ENCODE measurements at places on chromosomes 7 and 10.
A peak's percentile ranks its signal among the peaks of the same experiment; 100 is the strongest.

GRCh38 chr7:115831371-115831770, 199.2 kb downstream of the TFEC start:
- no peak overlapping the region for H3K4me3 ChIP-seq
- H3K36me3 ChIP-seq: no peaks in the 10 kb centered on the region
- H3K27ac ChIP-seq: no peak overlapping the region
- H3K4me1 ChIP-seq: no peaks in the 10 kb centered on the region

DNA sequence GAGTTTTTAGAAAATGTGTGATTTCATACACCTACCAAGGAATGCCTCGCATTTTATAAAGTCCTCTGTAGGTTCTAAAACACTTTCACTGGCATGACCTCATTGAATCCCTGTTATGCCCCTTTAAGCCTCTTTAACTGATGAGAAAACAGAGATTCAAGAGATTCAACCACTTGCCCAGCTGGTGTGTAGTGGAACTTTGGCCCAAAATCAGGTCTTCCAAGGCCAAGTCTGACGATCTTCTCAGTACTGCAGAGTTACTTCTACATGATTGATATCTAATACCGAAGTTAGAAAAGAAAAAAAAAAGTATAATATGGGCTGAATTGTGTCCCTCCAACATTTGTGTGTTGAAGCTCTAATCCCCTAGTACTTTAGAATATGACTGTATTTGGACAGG, 202.0 kb downstream of the WDR11 start:
- H3K4me1 ChIP-seq: no peaks in the 10 kb centered on the region
- H3K27ac ChIP-seq: no peak overlapping the region
- no peak overlapping the region for H3K4me3 ChIP-seq
- no peaks in the 10 kb centered on the region for H3K27me3 ChIP-seq
- H3K36me3 ChIP-seq: no peaks in the 10 kb centered on the region
- no peak for DNase-seq

GRCh38 chr7:151954866-151955820, 1.1 kb upstream of the GALNTL5 start:
- DNase-seq: no peak
- no peak overlapping the region for H3K27ac ChIP-seq
- peaks cover 7% of the 10 kb centered on the region for H3K27me3 ChIP-seq
- H3K4me3 ChIP-seq: no peak overlapping the region
- H3K36me3 ChIP-seq: no peaks in the 10 kb centered on the region

DNA sequence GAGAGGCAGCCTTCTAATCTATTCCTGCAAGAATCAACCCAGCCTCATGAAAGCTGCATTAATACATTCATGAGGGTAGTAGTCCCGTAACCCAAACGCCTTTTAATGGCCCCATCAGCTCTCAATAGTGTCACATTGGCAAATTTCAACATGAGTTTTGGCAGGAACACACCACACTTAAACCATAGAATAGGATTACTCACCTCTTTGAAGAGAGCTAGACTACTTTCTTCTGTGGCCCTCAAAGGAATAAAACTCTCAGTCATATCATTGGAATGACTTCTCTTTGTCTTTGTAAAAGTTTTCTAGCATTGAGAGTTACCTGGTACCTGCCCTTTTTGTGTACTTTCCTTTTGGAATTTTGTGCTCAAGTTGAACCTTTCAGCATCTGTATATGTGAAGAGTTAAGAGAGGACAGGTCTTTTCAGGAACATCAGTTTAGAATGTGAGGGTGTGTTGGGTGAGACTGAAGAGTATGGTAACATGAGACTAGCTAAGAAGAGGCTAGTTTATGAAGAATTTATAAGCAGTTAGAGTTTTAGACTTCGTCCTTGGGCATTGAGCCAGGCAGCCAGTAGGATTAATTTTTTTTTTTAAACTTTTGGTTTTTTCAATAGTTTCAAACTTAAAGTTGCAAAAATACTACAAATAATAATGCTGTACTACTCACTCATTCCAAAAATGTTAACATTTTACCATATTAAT, 92.6 kb downstream of the MLLT10 start:
- H3K4me3 ChIP-seq: no peak overlapping the region
- H3K27ac ChIP-seq: peak overlapping the region; percentile 15
- H3K27me3 ChIP-seq: no peaks in the 10 kb centered on the region
- peaks cover 9% of the 10 kb centered on the region for H3K4me1 ChIP-seq
- H3K36me3 ChIP-seq: peaks cover 27% of the 10 kb centered on the region
- DNase-seq: no peak

DNA sequence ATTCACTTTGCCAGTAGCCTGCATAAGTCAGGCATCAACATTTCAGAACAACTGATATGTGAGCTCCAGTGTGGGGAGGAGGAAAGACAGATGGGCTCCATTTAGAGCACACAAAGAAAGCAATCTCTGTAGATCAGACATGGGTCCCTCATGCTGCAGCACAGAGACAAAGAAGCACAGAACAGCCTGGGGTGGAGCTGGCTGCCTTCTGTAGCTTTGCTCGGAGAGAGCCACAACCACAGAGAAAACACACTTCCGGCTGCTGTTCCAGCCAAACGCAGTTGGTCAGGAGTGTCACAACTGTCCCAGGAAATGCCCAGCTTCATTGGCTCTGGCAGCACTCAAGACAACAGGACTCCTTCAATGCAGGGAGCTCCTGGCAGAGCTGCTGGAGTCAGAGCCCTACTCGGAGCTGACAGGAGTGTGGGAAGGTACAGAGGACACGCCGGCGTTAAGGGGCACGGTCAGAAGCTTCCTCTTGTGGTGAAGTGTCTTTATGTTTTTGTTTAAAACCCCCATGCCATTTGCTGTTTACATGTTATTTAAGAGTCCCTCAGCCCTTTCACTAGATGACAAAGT, 494.4 kb downstream of the TCERG1L start:
- no peak for DNase-seq
- no peaks in the 10 kb centered on the region for H3K36me3 ChIP-seq
- no peaks in the 10 kb centered on the region for H3K4me1 ChIP-seq
- no peaks in the 10 kb centered on the region for H3K27me3 ChIP-seq

GRCh38 chr7:143437578-143437977, 5.7 kb upstream of the TAS2R60 start:
- H3K27ac ChIP-seq: no peak overlapping the region
- DNase-seq: no peak
- no peaks in the 10 kb centered on the region for H3K27me3 ChIP-seq
- peaks cover 13% of the 10 kb centered on the region for H3K4me1 ChIP-seq
- H3K36me3 ChIP-seq: no peaks in the 10 kb centered on the region

DNA sequence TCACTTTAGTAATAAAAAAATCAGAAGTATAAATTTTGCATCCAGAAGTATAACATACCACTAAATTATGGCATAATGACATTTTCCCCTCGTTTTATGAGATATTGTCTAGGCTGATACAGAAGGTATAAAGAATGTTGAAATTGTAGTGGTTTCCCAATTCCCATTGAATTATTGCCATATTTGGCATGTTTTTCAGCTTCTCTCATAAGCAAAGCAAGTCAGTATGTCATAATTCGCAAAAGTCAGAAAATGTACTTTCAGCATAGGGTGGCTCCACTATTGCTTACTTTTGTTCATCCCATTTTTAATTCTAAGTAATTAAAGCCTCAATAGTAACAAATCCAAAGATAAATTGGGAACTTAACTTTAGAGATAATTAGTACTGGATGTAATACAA, 19.7 kb upstream of the PTPRZ1 start:
- no peaks in the 10 kb centered on the region for H3K4me1 ChIP-seq
- H3K36me3 ChIP-seq: no peaks in the 10 kb centered on the region
- DNase-seq: no peak
- no peak overlapping the region for H3K4me3 ChIP-seq

DNA sequence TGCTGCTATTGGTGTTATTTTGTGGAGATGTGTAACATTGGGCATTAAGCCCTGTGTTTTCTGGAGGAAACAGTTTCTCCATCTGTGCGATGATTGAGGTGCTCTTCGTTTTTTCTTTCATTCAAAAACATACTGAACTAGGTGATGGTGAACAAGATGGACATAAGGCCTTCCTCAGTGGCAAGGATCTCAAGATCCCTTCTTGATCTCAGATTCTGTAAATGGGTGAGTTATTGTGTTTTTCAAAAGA, 759 bp upstream of the ELAPOR2 start:
- H3K27ac ChIP-seq: no peak overlapping the region
- no peaks in the 10 kb centered on the region for H3K4me1 ChIP-seq
- H3K36me3 ChIP-seq: no peaks in the 10 kb centered on the region
- no peak overlapping the region for H3K4me3 ChIP-seq
- DNase-seq: no peak

Measured in RWPE2 (cell line).